Stimulated activated CD4-positive, alpha-beta T cell treated with anti-CD3 and anti-CD28 coated beads, Interleukin-4, amount 100 ng/mL, for 1 hour (primary cell): ENCODE measurements at places on chromosomes 12 and 14.

DNA sequence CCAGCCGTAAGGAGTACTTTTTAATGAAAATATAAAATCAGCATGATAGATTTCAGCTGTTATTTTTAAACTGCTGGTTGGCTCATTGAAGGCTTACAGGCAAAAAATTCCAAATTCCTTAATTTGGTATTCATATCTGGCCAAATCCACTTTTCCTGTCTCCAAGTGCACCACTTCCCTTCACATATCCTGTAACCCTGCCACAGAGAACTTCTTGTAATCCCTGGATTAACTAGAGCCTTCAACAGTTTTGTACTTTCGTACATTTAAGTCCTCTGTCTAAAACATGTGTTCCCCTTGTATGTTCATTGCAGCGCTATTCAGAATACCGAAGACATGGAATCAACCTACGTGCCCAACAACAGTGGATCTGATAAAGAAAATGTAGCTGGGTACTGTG lies 9.6 kb downstream of the PUS7L start:
- no peak for DNase-seq

DNA sequence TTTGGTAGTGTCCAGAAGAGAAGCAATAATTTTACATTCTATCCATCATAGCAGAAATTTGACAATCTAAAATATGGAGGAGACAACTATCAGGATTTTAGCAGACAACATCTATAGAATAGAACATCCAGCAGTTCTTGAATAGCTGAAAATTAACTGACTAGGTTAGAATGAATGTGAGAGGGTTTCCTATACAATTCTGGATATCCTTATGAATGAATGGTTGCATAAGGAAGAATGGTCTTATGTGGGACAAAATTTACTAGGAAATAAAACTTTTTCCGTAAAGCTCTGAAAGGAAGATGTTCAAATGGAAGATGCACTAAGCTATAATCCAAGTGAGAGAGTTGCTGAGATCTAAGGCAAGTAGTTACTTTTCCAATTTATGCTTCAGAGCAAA lies at the start of gene OR6C3:
Gene OR6C3, plus strand, starts transcription at position 301 of the 400 bp plus-strand sequence. CDS start 955 bp downstream, outside the sequence.
- no peak for DNase-seq

- no peak for DNase-seq
These were observed 19.0 kb downstream of the EML1 start for GRCh38 chr14:99812096-99812750.

DNA sequence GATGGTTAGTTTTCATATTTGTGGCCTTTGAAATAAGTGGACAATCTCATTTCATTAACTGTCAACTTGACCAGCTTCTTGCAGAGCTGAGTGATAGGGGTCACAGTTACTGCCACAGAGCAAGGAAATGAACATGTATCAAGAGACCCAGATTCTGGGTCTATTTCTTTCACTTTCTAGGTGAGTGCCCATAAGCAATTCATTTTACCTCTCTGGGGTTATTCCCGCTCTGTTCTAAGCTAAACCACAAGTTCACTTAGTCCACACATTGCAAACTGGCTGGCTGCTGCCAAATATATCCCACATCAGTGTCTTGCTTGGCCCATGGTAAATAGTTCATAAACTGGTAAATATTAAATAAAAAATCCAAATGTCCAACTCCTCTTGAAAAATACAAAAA lies 29.9 kb downstream of the GPHB5 start:
- DNase-seq, result no peak

DNA sequence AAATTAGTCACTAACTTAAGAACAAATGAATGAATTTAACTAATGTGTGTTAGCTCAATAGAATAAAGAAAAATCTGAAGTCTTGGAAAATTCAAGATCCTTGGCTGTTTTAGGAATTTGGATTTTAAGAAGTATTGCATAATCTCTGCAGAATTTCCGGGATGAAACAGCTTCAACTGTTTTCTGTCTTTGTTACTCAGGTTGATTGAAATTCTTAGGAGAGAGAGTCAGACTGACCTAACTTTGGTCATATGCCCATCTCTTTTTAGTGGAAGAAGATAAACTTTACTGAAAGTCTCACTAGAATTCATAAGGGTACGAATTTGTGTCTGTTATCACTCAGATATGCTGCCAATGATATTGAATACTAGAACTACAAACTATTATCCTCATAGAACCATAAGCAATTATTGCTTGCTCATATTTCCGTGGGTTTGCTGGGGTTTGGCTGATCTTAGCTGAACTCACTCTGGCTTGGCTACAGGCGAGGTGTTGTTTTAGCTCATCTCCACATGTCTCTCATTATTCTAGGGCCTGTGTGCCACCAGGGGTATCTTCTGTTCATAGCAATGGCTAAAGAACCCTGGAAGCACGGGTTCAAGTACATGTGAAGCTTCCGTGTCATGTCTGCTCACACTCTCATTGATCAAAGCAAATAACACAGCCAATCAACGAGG lies 257.4 kb upstream of the NOVA1 start:
- DNase-seq, result no peak

GRCh38 chr14:101176535-101177205 lies 273.1 kb upstream of the RTL1 start:
- no peak for DNase-seq

DNA sequence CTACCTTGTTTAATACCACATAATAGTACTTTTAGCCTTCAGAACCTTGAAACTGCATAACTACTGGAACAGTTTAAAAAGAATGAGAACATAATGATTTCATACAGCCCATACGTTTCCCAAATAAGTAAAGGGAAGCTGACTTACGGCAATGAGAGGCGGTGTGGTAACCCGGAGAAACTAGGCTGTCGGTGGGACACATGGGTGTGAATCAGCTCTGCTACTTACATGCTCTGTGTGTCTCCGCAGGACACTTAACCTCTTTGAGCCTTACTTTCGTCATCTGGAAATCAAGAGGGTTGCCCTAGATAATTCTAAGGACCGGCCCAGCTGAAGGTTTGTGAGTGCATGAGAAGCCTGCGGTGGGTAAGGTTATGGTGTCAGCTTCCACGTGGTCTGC lies 49.3 kb upstream of the PLEKHG3 start:
- no peak for DNase-seq
